ENCODE measurements at places on chromosomes 16 and 17.

GRCh38 chr16:67762385-67762784 lies 43.3 kb upstream of the GFOD2 start:
- no peak for DNase-seq

GRCh38 chr16:76574651-76575050 lies 297.4 kb downstream of the CNTNAP4 start:
- DNase-seq = no peak

GRCh38 chr16:55542459-55543082 lies 23.9 kb upstream of the CAPNS2 start:
- DNase-seq = no peak

DNA sequence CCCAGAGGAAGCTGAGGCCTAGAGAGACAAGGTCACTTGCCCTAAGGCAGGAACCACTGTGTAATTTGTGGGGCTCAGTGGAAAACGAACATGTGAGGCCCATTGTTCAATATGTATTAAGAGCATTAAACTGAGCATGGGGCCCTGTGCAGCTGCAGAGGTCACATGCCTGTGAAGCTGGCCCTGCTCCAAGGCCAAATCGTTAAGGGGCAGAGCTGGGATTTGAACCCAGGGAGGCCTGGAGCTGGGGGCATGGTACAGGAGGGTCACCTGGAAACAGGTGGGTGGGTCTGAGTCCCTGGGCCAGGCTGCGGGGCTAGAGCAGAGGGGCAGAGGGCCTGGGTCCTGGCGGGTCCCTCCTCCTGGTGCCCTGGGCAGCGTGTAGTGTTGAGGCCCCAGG lies 19.7 kb downstream of the C16orf74 start:
- no peak for DNase-seq

DNA sequence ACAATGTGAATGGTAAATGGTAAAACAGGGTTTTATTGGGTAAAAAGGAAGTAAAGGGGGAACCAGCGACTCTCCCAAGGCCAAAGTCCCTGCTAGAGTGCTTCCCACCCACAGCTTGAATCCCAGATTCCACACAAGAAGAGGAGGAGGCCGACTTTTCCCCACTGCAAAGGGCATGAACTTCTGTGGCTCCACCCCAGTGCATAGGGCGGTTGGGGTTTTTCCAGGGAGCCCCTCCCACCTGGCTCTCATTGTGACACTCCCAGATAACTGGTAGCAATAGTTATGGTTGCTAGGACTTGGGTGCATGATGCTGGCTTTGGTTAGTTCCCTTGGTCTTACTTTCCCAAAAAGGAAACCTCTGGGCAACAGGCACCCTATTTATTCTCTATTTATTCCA lies 666.0 kb upstream of the CA10 start:
- no peak for DNase-seq

- DNase-seq = no peak
Measured at GRCh38 chr16:6375465-6376075, 957.1 kb upstream of the RBFOX1 start.

GRCh38 chr17:73549841-73550430 lies 94.3 kb downstream of the SDK2 start:
- no peak for DNase-seq

DNA sequence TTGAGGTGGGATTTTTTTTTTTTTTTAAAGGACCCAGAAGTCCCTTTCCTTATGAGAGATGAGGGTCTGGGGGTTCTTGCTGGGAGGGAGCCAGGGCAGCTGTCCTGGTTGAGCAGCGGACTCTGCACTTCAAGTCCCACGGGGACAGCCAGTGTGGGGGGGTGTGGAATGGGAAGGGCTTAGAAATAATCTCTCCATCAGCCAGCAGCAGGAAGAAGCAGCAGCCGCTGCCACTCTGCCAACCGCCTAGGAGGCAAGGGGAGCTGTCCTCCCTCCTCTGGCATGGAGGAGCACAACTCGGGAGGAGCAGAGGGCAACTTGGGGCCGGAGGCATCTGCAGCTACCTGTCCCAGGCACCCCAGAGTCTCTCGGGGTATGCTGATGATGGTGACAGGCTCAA lies at the start of gene KCNG4:
KCNG4 (minus strand) TSS at position 104 of the 400 bp plus-strand sequence. CDS start 2,527 bp downstream, outside the sequence.
- no peak for DNase-seq

GRCh38 chr16:75244844-75245758 lies 6.3 kb downstream of the BCAR1 start:
- no peak for DNase-seq

DNA sequence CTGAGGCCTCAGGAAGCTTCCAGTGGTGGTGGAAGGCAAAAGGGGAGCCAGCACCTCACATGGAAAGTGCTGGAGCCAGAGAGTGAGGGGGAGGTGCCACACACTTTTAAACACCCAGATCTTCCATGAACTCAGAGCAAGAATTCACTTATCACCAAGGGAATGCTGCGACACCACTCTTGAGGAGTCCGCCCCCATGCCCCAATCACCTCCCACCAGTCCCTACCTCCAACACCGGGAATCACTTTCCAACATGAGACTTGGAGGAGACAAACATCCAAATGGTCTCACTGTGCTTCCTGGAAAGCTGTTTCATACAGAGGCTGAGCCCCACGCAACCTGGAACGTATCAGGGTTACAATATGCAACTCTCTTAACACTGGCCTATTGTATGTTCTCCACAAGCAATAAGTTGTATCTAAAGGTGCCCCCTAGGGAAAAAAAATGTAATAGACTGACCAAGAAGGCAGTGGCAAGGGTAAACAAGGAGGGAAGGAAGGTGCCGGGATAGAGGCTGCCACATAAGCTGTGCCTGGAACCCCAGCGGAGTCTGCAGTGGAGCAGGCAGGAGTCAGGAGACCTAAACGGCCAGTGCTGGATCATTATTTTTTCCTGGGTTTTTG lies 106.7 kb upstream of the FOXF1 start:
- no peak for DNase-seq

GRCh38 chr17:1762901-1763898 lies 1.3 kb downstream of the SERPINF1 start:
- DNase-seq = no peak

- DNase-seq = no peak
Measured at GRCh38 chr17:70995997-70996396, 826.7 kb downstream of the KCNJ2 start.

DNA sequence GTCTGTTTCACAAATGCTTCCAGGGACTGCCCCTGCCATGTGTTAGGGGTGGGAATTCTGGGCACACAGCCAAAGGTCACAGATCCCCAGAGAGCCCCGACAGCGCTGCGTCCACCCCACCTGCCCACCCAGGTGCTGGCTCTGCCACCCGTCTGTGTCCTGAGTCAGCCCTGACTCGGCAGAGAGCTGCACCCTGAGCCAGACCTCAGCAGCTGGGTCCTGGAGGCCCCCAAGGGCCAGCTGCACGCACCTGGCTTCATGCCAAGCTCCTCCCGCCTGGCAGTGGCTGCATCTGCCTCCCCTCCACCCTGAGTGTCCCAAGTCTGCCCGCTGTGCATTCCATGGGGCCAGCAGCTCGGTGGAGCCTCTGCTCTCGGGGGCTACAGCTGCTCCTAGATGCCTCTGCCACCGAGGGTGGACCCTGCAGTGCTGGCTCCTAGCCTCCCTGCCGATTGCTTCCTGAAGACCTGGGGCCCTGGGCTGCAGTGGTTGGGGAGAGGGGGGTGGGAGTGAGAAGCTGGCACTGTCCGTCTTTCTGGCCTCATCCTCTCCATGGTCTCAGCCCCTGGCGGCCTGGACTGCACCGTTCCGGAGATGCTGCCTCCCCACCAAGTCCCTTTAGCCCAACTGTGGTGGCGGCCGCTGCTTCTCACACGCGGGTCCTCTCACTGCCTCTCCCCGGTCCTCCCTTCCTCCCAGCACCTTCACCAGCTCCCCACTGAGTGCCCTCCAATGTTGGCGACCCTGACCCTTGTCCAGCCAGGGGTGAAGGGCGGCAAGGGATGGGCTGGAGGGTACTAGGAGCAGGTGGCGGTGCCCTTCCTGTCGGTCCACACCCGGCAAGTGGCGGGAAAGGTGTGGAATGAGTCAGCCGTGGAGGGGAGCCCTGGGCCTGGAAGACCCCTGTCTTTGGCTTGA lies 3.0 kb downstream of the SECTM1 start:
- DNase-seq = no peak

DNA sequence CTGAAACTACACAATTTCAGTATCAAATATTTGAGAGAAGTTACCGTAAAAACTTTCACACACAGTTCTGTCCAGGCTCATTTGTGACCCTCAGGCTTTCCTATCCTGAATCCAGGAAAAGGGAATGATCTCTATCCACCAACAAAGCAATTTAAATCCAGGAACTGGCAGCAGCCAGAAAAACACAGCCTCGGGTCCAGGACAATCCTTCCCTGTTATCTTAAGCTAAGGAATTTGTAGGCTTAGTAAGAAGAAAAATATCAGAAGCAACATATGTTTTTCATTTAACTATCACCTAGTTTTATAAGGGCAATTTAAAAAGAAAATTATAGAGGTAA lies 47.1 kb downstream of the TEX2 start:
- DNase-seq = no peak

- DNase-seq = no peak
Measured at GRCh38 chr16:83768986-83769385, 38.8 kb upstream of the HSBP1 start.

DNA sequence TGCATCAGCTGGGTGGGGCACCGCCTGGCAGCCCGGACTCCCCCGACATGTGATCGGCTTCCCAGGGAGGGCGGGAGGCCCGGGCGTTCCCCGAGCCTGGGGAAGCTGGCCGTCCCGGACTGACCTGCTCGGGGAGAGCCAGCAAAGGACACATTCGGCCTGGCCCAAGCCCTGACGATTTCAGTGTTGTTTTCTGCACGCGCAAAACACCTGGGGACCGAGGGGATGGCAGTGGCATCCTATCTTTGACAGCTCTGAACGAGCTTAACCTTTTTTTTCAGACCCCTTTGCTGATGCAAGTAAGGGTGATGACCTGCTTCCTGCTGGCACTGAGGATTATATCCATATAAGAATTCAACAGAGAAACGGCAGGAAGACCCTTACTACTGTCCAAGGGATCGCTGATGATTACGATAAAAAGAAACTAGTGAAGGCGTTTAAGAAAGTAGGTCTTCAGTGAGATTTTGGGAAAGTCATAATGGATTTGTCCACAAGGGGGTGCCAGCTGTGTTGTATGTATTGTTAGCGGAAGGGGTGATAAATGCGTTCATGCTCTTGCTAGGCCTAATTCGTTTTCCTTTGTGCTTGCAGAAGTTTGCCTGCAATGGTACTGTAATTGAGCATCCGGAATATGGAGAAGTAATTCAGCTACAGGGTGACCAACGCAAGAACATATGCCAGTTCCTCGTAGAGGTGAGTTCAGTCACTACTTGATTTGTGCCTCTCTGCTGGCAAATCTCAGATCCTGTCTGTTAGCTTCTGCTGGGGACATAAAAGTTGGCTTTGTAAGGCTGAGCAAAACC lies 1.0 kb downstream of the EIF1 start:
- DNase-seq = peak; percentile 59

- no peak for DNase-seq
Measured at GRCh38 chr16:67198238-67198734, 645 bp upstream of the ELMO3 start.

DNA sequence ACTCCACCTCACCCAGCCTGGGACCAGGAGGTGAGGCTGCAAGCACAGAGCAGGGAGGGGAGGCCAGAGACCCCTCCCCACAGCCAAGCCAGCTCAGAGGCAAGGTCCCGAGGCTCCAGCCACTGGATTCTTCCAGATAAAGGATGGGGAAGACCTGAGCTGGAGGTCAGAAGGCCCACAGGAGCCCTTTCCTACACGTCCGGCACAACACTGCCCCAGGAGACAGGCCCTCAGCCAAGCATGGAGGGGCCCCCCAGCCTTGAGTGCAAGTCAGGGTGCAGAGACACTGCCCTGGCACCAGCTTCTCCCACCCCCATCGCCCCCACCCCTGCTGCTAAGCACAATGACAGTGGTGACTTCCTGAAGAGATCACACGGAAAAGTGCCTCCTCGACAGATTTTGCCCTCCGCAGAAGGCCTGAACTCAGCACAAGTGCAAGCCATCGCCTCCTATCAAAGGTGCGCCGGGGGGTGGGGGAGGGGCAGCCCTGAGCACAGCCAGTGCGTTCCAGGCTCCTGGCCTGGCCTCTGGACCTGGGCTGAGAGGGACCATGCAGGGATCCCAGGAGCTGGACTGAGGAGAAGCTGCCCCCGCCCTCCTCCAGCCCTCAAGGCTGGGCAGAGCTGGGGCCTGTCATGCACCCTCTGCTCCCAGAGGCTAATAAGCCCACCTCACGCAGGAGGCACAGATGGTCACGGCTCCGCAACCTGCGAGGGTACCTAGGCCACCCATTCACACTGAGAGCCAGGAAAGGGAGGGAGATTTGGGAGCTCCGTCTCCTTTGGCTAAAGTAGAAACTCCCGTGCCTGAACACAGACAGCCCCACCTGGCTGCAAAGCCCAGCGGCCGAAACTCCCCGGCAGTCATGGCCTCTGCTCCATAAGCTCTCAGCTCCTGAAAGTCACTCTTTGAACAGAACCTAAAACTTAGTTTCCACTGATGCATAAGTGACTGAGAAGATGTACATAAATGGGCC lies 2.7 kb downstream of the MAFG start:
- no peak for DNase-seq

GRCh38 chr16:12148120-12148519 lies 171.6 kb downstream of the SNX29 start:
- DNase-seq = no peak

GRCh38 chr17:29039764-29040598 lies 3.0 kb upstream of the PIPOX start:
- no peak for DNase-seq

- DNase-seq = no peak
Measured at GRCh38 chr16:23491490-23492391, 18.6 kb downstream of the GGA2 start.

DNA sequence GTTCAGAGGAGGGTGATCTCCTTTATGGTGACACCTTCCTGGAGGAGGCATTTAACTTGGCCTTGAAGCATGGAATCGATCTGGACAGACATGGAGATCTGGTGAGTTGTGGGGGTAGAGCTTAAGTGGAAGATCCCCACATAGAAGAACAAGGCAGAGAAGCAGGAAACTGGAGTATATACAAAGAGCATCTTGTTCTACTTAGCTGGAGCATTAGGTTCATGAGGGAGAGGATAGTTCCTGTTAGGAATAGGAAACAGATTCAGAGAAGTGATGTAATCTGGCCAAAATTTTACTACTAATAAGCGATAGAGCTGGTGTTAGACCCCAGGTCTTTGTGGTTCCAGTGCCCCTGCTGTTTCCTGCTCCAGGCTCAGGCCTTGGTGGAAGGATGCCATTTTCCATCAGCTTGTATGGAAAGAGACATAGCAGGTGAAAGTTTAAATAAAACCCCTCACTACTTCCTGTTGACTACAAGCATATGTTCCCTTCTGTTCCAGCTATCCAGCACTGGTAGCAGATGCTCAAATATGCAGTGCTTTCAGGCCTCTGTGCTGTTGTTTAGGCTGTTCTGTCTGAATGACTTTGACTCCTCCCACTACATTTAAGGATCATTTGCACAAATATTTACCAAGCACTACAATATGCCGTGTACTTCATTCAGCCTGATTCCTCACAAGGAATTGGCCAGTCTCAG lies 9.4 kb downstream of the RPAIN start:
- DNase-seq = no peak

GRCh38 chr16:29825145-29826044 lies 5.1 kb downstream of the MVP start:
- peak; percentile 46 for DNase-seq

All from CD8-positive, alpha-beta T cell (primary cell).